ENCODE measurements at places on chromosomes 12 and 14. TPM values are rescaled to one million over a fixed set of nuclear protein-coding genes. Genes with fewer than 3 reads are reported as not detected.

- no peak for DNase-seq
Observed at GRCh38 chr14:96783043-96783914, 13.9 kb upstream of the VRK1 start.

DNA sequence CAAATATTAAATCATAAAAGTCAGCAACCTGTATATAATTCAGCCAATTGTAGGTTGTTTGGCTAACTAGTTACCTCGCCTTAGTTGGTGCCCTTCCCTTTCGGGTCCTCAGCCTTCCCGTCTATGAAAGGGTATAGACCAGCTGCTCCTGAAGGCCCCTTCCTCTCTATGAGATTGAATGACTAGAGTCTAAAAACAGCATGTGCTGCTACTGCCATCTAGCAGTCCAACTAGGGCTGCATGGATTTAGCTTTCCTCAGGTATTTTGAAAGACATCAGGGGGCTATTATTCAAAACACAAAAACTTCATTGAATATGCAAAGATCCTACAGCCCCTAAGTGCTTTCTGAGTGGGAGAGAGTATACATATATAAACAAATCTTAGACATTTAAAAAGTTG lies 37.0 kb upstream of the TMEM263 start:
- DNase-seq = no peak

DNA sequence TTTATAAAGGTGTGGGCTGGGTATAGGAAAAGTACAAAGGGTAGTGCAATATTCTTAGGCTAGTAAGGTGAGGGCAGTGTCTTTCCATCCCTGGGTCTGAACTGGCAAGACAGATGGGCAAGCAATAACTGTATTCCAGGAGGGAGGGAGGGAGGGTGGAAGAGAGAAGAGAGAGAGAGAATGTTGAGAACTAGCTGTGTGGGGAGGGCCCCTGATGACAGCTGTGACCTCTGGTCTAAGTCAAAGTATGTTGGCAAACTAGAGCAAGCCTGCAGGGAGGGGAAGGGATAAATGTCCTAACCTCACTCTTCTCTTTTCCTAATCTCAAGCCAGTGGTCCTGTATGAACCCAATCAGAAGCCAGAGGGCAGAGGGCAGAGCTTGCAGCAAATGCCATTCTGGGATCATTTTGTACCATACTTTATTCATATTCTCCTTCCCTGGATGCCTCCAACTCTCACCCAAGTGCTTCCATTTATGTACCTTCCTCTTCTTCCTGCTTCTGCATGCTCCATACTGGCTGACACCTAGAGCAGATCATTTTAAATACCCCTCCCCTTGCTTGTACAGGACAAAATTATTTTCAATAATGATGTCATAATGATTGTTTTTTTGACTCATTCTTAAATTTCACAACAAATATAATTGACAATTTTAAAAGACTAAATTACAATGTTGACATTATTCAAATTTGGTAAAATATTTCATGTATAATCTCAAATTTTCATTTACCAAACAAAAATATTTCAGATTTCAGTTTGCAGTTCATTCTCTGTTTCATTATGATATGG lies 75.9 kb downstream of the AKAP6 start:
- DNase-seq = no peak

GRCh38 chr12:119669744-119670472 lies 2.0 kb downstream of the PRKAB1 start:
- DNase-seq = peak; percentile 63

GRCh38 chr12:124776125-124776513 lies 87.5 kb downstream of the SCARB1 start:
- DNase-seq = no peak

DNA sequence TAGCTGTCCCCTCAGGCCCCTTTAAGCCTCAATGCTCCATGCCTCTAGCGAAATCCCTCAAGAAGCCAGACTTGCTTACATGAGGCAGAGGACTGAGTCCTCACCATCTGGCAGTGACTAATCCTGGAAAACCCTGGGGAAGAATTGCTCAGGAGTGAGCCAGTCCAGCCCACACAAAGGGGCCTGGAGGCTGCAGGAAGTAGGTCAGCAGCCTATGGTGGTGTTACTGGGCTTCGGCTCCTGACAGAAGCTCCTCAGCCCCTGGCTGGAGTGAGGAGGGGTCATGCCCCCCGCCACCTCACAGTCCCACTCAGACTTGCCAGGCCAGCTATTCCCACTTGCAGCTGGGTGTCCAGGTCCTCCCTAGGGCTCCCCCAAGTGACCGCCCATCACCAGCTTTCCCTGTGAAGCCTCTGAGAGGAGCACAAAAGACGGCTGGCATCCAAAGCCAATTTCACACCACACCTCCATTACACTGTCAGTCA lies 250.5 kb downstream of the DPF3 start:
- no peak for DNase-seq

GRCh38 chr12:122994140-122994675 lies 13.7 kb downstream of the ARL6IP4 start:
- DNase-seq = no peak

- no peak for DNase-seq
Observed at GRCh38 chr12:55624056-55624455, 12.6 kb upstream of the OR10P1 start.

DNA sequence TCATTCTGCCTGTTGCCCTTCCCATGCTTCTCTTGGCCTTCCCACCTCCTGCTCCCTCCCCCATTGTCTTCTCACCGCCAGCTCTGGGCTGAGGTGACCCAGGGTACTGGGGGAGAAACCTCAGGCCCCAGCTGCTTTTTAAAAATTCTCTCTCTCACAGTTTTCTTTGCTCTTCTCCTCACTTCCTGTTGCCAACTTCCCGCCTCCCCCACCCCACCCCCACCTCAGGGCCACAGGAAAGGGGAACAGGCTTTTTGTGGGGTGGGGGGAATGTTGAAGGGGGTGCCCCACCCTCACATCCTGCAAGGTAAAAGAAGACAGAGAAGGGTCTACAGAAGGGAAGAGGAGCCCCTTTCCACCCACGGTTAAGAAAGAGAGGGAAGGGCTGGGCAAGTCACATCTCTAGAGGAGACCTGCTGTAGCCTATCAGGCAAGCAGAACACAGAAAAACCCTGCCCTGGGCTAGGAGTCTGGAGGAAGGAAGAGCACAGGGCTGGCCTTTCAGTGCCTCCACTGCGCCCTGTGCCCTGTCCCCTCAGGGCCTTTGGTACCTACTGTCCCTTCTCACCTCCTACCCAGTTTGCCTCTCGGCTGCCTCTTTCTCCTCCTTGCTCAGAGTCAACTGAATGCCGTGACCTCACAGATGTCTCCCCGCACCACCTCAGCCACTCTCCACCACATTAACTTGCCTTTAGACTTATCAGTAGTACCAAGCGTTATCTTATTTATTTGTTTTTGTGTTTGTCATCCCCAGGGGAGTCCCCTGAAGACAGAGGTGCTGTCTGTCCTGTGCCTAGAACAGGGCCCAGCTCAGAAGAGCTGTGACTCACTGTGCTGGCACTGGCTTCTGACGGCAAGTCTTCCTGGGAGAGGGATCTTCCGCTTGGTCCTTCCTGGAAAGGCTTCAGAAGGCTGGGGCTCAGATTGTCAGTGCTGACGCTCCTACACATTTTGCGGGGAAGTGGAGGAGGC lies 1.7 kb downstream of the ARHGAP9 start:
- no peak for DNase-seq

- no peak for DNase-seq
Observed at GRCh38 chr12:132861558-132861957, 25.8 kb downstream of the CHFR start.

GRCh38 chr14:28673056-28673455 lies 93.5 kb upstream of the FOXG1 start:
- DNase-seq = no peak

- no peak for DNase-seq
Observed at GRCh38 chr12:84077679-84078078, 834.9 kb downstream of the SLC6A15 start.

The ZC2HC1C gene
- total RNA-seq = 4.8 TPM

The SAMD15 gene
- total RNA-seq = 0.31 TPM

The SLC7A8 gene
- total RNA-seq = 18.2 TPM

The TAMALIN gene
- 10.7 TPM for total RNA-seq

The P2RX7 gene
- 2.4 TPM for total RNA-seq

The SLC22A17 gene
- total RNA-seq = 8.0 TPM

The TCL1B gene
- total RNA-seq = not detected

The NEMP1 gene
- total RNA-seq = 5.8 TPM

The TAS2R8 gene
- total RNA-seq = not detected

The FOXA1 gene
- total RNA-seq = 72.0 TPM
